ENCODE measurements at places on chromosomes 1 and 21.
A peak's percentile ranks its signal among the peaks of the same experiment; 100 is the strongest.

DNA sequence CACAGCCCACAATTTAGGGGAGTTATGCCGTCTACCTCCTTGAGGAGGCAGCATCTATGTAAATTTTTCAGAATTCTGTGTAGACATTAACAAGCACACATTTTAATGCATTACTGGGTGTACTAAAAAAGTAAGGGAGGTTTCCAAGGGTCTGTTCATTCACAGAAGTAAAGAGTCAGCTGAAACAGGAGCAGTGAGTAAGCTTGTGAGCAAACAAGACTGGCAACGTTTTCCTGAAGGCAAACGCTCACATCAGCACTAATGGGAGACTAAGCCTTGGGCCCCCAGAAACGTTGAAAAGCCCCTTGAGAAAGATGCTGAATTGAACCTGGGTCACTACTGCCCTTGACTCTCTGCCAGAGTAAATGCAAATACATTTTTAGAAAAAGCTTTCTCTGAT is 25.7 kb downstream of the RPRD2 start:
- no peak for DNase-seq

DNA sequence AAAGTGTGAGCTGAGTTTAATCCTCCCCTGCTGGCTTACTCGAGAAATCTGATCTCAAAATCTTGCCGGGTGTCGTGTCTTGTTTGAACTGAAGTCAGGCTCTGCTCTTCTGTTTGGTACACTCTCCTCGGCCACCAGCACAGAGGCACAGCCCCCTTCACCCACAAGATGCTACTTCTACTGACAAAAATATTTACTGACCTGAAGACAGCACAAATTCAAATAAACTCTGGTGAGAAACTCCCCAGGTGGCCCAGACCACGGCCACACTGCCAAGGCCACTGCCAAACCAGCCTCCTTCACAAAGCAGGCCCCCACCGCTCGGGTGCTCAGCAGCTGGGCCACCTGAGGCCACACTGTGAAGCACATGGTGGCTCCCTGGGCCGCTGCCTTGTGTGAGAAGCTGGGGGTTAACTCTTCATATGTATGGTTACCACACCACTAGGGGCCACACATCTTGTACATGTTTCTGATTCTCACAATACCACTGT is 80.6 kb downstream of the TGFBR3 start:
- DNase-seq: no peak

DNA sequence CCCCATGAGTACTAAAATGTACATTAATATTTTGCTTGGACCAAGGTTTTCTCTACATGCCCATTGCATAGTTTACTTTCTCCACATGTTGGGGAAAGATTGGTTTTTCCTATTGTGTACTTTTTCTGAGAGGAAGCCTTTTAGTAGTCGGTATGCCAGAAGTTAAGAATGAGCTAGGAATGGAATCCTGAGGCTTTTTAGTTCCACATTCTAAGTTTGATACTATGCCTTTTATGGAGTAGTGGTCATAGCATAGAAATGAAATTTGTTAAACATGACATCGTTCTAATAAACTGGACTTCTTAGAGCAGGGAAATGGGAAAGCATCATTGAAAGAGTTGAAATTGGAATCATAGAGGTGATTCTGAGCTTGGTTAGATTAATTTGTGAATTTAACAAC is 64.3 kb downstream of the BCL9 start:
- no peak for DNase-seq

- DNase-seq: no peak
These were observed 369.4 kb upstream of the AJAP1 start for GRCh38 chr1:4284976-4285375.

- no peak for DNase-seq
These were observed 26.7 kb downstream of the CCSAP start for GRCh38 chr1:229316166-229316565.

- no peak for DNase-seq
These were observed 3.8 kb upstream of the ATXN7L2 start for GRCh38 chr1:109479901-109480300.

GRCh38 chr1:248872752-248873408 is 14.0 kb upstream of the ZNF692 start:
- peak; percentile 60 for DNase-seq

- DNase-seq: no peak
These were observed at the start of gene MYBPHL for GRCh38 chr1:109306832-109307273. Gene MYBPHL, minus strand, starts transcription at chr1:109307011. Its CDS starts 20 bp downstream, at chr1:109306991.

- DNase-seq: no peak
These were observed 83.6 kb downstream of the PRDM2 start for GRCh38 chr1:13783551-13783950.

DNA sequence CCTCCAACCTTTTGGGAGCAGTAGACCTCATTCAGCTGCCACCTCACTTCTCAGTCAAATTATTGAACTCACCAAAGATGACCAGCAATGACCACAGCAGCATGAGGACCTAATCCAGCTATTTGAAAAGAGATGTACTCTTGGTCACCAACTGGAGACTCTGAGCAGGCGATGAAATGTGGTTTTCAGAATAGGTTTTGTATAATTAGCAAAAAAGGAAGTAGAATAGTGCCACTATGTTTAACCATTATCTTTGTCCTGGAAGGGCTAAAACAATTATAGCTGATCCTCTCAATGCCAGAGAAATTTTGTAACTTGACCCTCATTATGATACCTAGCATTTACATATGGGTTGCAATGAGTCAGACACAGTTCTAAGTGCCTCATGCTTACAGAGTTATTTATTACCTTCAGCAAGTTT is at the start of gene FCRL2:
Gene FCRL2, minus strand, starts transcription at position 162 of the 421 bp plus-strand sequence. Its CDS starts 59 bp downstream, at position 103.
- no peak for DNase-seq

DNA sequence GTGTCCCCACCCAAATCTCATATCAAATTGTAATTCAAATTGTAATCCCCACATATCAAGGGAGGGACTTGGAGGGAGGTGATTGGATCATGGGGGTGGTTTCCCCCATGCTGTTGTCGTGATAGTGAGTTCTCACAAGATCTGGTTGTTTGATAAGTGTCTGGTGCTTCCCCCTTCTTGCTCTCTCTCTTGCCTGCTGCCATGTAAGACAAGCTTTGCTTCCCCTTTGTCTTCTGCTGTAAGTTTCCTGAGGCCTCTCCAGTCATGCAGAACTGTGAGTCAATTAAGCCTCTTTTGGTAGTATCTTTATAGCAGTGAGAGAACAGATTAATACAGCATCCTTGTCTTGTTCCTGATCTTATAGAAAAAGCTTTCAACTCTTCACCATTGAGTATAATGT is 6.5 kb upstream of the LRRC39 start:
- DNase-seq: no peak

GRCh38 chr1:2103901-2104590 is 53.8 kb downstream of the PRKCZ start:
- no peak for DNase-seq

DNA sequence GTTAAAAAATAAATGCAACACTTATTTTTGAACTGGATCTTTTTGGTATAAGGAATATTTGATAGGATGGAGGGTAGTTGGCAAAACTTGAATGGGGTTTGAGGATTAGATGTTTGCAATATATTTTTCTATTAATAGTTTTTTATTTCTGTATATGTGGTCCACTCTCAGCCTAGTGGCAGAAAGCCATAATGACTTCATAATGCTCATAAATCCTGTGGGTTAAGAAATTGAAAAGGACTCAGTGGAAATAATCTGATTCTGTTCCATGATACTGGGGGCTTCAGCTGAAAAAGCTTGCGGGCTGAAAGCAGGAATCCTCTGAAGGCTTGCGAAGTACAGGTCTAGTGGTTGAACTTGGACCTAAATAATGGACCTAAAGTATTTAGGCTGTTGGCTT is 1028.6 kb upstream of the PRMT6 start:
- DNase-seq: no peak

GRCh38 chr1:15949453-15950245 is 26.3 kb downstream of the ZBTB17 start:
- no peak for DNase-seq

DNA sequence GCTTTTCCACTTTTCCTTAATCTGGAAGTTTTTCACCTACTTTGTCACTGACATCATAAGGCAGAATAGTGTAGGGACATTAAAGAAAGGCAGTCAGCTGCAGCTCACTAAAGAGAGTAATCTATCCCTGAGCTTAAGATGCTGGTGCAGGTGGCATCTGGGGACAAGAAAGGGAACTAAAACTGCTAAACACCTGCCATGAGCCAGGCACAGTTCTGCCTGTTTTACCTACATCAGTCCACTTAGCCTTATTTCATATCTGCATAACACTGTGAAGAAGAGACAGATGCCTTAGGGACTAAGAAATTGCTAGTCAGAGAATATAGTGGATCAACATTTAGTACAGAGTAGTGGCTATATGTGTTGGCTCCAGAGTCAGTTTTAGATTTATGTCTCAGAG is 88.1 kb downstream of the GPATCH2 start:
- no peak for DNase-seq

DNA sequence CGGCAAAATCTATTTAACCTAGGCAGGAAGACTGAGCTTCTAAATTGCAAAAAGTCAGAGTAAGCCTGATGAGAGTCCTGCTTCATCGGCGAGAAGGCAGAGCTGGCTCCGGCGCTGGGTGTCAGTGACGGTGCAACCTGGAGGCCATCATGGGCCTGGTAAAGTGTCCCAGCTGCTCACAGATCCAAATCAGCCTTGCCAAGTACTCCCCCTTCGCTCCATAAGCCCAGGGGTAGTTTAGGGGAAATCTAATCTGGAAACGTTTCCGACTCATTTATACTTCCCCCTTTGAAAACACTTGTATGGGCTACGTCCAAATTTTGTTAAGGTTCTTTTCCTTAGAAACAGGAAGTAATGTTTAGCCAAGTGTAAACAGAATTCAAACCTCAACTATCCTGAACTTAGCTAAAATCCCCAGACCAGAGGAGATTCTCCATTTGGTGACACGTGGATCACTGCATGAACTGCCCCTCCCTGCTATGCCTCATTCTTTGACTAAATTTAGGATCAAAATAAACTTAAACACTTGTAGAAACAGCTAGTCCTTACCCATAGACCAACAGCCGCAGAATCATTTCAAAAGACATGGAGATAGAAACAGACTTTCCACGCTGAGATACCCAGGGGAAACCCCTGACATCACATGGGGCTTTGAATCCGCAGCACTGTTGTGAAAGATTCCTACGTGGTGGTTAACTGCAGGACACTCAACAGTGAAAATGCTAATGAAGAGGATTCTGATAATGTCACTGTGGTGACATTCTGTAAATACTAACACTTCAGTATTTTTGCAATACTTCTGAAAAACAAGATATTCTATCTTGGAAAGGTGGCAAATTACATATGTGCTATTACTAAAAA is 172.7 kb downstream of the TGFBR3 start:
- DNase-seq: no peak

- DNase-seq: no peak
These were observed 77.8 kb downstream of the ALPL start for GRCh38 chr1:21586846-21587601.

DNA sequence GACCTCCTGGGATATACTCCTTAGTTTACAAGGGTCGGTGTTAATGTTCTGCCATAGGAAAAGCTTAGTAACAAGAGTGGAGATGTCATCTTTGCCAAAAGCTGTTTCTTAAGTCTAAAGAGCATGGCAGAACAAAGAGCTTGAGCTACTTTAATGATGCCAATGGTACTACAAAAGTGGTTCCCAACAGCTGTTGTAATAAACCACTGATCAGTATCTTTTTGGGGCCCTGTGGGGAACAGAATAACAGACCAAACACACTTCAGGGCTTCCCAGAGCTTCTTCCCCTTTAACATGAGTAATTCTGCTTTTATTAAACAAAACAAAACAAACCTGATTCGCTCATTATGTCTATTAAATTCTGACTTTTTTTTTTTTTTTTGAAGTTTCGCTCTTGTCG is 116.3 kb downstream of the NCAM2 start:
- DNase-seq: no peak

GRCh38 chr1:201230676-201231075 is 40.1 kb downstream of the IGFN1 start:
- no peak for DNase-seq

DNA sequence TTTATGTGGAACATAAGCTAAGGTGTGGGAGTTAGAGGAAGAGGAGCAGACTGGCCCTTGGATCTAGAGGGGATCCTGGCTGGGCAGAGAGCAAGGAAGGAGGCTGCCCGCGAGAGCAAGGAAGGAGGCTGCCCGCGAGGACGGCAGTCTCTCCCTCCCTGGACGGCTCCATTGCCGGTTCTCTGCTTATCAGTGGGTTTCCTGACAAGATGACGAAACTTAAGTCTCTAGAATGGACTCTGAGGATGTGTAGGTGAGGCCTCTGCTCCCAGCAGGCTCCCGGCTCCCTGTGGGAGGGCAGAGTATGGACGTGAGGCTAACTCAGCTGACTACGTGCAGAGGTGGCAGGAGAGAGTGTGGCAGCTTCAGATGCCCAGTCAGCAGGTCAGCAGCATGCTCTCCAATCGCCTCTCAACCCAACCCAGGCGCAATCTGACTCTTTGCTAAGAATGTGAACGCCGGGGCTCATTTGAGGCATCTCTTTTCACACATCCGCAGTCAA is 6.1 kb downstream of the MYBPHL start:
- DNase-seq: no peak

GRCh38 chr1:64743954-64744491 is 852 bp upstream of the RAVER2 start:
- DNase-seq: no peak

DNA sequence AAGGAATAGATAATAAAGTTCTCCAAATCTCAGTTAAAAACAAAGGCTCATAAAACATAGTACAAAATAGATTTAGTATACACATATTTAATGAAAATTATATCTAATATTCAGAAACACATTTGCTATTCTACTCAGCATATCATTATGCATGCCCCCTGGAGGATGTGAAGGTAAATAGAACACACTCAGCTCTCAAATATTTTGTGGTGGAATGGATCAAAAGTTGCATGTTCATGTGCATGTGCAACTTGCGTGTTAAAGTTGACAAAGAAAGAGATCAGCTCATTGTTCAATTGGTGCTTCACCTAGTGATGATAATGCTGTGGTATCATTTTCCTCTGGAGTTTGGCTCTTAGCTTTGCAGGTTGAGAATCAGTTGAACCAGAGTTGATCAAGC is 4.9 kb upstream of the ZNF644 start:
- no peak for DNase-seq

DNA sequence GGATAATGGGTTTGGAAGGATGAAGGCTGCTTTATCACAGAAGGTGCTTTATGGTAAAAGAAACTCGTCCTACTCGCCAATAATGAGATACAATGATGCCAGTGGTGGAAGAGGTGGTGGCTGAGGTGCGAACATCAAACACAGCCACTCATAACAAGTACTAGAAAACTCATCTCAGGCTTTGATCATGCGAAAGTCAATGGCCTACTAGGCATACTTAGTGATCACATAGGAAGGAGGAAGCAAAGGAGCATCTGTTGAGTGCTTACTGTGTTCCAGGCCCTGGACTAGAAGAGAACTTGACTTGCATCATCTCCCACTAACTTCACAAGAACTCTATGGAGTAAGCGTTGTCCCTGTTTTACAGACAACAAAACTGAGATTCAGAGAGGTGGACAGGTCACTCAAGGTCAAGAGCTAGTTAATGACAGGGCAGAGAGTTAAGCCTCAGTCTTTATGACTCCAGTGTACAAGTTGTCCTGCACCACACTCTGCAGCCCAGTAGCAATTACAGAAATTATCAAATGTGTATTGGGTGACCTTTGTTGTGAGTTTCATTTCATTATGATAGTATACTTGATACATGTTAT is 33.6 kb downstream of the RUNX1 start:
- DNase-seq: no peak

- no peak for DNase-seq
These were observed 2.7 kb downstream of the DIO1 start for GRCh38 chr1:53896635-53897229.

All from NCI-H1930 (cell line).